ENCODE measurements at places on chromosomes 12 and 14. TPM values are rescaled to one million over a fixed set of nuclear protein-coding genes. Genes with fewer than 3 reads are reported as not detected.

GRCh38 chr14:44803239-44803905 lies 158.4 kb downstream of the KLHL28 start:
- no peak for DNase-seq

The VRTN gene
- total RNA-seq, result not detected

GRCh38 chr12:27828196-27828595 lies 48.2 kb upstream of the MANSC4 start:
- DNase-seq, result no peak

GRCh38 chr12:98924-99352 lies 32.4 kb downstream of the IQSEC3 start:
- DNase-seq, result no peak

DNA sequence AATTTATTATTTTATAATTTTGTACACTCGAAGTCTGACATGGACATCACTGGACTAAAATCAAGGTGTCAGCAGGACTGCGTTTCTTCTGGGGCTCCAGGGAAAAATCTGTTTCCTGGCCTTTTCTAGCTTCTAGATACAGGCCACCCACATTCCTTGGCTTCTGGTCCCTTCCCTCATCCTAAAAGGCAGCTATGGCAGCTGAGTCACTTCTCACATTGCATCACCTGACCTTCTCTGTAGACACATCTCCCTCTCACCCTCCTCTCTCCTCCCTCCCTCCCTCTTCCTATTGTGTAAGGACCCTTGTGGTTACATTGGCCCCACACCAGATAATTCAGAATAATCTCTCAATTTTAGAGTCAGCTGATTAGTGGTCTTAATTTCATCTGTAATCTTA lies 92.4 kb downstream of the RPS6KA5 start:
- no peak for DNase-seq

The SYNDIG1L gene
- 1.1 TPM for total RNA-seq

The PLEK2 gene
- total RNA-seq, result 0.47 TPM

The KRT71 gene
- not detected for total RNA-seq

- DNase-seq, result no peak
Observed at GRCh38 chr12:71046215-71046614, 111.6 kb downstream of the TSPAN8 start.

The DNAH10 gene
- 22.6 TPM for total RNA-seq

The CSRP2 gene
- 149 TPM for total RNA-seq

DNA sequence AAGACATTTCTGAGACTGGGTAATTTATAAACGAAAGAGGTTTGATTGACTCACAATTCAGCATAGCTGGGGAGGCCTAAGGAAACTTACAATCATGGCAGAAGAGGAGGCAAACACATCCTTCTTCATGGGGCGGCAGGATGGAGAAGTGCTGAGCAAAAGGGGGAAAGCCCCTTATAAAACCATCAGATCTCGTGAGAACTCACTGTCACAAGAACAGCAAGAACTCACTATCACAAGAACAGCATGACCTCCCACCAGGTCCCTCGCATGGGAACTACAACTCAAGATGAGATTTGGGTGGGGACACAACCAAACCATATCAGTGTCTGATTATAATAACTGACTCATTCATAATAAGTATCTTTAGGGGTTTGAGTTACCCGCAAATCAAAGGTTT lies 6.4 kb downstream of the SLC39A9 start:
- no peak for DNase-seq

DNA sequence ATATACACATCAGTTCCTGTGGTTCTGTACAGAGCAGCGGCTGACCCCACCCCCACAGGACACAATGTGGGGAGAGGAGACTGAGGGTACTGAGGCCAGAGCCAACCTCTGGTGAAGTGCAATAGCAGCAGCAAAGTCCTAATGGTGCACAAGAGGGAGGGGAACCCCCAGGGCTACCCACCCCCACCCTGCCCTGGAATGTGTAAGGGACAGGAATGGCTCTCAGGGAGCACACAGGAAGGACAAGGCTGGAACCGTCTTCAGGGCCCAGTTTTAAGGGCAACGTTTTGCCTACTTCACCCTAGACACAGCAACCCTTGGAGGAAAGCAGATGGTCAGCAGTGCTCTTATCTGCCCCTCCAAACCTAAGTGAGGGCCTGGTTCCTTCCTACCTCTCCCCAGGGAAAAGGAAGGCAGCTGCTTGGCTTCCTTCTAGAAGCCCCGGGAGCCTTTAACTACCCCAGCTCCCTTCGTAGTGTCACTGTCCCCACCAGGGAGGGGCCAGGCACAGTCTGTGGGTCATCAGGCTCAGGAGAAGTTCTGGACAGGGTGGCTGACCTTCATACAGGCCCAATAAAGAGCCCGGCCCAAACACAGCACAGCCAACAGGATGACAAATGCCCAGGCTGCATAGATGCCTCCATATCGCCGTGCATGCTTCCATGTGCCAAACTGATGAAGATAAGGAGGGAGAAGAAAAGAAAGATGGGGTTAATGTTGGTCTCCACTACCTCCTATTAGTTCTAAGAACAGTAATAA lies 3.0 kb downstream of the PIP4P1 start:
- no peak for DNase-seq

The PFDN5 gene
- total RNA-seq, result 423 TPM

- no peak for DNase-seq
Observed at GRCh38 chr14:25537846-25538455, 488.0 kb upstream of the STXBP6 start.

DNA sequence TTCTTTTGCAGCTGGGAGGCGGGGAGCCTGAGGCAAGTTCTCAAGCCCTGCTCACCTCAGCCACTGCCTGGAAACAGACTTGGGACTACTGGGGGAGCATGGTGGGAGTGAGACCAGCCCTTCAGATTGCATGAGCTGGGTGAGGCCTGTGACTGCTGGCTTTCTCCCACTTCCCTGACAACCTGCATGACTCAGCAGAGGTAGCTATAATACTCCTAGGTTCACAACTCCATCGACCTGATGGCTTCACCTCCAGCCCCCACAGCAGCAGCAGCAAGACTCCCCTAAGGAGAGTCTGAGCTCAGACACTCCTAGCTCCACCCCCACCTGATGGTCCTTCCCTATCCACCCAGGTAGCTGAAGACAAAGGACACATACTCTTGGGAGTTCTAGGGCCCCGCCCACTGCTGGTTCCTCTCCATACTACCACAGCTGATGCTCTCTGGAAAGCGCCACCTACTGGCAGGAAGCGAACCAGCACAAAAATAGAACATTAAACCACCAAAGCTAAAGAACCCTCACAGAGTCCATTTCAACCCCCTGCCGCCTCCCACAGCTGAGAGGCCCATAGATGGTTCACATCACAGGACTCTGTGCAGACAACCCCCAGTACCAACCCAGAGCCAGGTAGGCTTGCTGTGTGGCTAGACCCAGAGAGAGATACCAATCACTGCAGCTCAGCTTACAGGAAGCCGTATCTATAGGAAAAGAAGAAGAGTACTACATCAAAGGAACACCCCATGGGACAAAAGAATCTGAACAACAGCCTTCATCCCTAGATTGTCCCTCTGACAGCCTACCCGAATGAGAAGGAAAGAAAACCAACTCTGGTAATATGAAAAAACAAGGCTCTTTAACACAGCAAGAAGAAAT lies 68.7 kb downstream of the RPAP3 start:
- no peak for DNase-seq

The NABP2 gene
- 20.1 TPM for total RNA-seq

The P2RX7 gene
- 2.7 TPM for total RNA-seq

DNA sequence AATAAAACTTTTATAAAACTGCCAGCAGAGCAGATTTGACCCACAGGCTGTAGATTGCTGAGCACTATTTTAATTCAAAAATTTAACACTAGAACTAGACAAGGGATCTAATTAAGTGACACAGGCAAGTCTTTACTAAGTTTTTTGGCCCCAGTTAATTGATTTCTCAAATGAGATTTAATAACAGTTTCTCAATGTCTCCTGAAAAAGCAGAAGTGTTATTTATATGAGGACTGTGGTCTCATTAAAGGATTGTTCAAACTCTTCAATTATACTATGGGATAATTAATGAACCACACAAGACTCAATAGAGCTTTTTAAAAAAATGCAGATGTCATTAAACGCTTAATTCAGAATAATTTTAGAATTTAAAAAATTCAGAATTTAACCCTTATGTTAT lies 1.9 kb downstream of the HEATR5A start:
- no peak for DNase-seq

GRCh38 chr14:32473464-32473855 lies 144.4 kb downstream of the AKAP6 start:
- DNase-seq, result no peak

GRCh38 chr12:15899282-15899870 lies 11.8 kb upstream of the DERA start:
- no peak for DNase-seq

GRCh38 chr14:92417759-92418158 lies 94.8 kb downstream of the SLC24A4 start:
- no peak for DNase-seq

DNA sequence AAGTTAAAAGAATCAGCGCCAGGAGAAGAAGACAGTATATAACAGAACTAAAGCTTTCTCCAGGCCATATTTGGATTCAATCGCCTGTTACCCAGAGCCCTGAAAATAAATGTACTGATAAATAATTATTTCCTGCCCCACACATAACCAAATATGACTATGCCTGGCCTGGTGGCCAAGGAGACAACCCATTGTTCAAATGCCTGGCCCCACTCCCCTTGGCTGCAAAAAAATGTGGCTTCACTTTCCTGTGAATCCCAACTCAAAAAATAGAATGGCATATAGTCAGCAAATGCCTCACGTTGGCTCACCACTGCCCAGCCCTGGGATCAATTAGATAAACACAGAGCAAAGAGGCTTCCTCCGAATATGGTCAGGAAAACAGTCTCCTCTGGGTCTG lies 472.1 kb downstream of the BCL11B start:
- no peak for DNase-seq

The CAPZA3 gene
- total RNA-seq, result not detected

The NUP37 gene
- total RNA-seq, result 8.0 TPM

GRCh38 chr12:50390316-50390741 lies 6.1 kb downstream of the FAM186A start:
- no peak for DNase-seq

- no peak for DNase-seq
Observed at GRCh38 chr14:89648510-89648909, 231.5 kb upstream of the FOXN3 start.

The GPR84 gene
- 0.16 TPM for total RNA-seq

DNA sequence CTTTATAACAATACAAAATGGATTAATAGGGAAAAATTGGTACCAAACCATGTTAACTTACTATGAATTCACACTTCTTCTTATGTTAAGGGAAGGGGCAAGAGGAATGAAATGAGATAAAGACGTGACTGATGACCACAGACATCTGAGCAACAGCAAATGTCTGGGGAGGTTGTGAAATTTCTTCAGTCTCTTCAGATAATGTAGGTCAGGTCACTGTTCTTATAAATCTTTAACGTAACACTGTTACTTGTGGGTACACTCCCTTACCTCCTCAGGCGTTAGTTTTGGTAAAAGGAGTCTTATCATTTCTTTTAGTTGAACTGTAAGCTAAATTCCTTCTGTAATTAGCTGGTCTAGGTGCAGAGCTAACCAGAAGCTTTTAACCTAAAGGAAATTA lies 405.0 kb upstream of the LRFN5 start:
- no peak for DNase-seq

- no peak for DNase-seq
Observed at GRCh38 chr12:95710386-95710785, 80.2 kb downstream of the NTN4 start.

DNA sequence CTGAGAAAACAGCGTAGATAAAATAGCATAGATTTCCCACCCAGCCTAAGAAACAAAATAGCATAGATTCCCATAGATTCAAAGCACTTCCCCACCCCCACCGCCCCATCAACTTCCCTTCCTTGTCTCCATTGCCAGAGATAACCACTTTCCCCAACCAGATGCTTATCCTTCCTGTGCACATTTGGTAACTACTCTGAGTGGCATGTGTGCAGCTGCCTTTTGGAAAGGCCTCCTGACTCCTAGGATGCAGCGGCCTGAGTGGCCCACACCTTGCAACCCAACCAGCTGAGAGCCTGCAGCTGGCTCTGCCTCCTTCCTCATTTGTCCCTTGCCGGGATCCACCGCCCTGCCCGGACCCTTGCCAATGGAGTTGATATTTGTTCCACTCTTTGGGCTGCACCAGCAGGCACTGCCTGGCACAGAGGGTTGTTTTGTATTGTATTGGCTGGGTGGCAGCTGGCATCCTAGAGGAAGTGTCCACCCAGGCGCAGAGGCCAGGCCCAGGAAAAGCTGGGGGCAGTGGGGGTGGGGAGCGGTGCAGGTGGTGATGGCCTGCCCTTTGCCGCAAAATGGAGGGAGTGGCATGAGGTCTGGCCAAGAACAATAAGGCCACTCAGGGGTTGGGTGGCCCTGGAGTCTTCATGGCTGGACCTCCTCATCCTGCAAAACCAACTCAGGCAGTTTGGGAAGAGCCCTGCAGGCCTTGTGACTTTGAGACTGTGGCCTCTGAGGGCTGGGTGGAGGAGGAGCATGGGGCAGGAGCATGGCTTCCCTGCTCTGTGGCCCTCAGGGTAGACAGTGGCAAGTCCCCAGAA lies 4.9 kb downstream of the SLC48A1 start:
- DNase-seq, result peak; percentile 89

GRCh38 chr12:124623344-124624035 lies 56.1 kb upstream of the NCOR2 start:
- DNase-seq, result no peak

DNA sequence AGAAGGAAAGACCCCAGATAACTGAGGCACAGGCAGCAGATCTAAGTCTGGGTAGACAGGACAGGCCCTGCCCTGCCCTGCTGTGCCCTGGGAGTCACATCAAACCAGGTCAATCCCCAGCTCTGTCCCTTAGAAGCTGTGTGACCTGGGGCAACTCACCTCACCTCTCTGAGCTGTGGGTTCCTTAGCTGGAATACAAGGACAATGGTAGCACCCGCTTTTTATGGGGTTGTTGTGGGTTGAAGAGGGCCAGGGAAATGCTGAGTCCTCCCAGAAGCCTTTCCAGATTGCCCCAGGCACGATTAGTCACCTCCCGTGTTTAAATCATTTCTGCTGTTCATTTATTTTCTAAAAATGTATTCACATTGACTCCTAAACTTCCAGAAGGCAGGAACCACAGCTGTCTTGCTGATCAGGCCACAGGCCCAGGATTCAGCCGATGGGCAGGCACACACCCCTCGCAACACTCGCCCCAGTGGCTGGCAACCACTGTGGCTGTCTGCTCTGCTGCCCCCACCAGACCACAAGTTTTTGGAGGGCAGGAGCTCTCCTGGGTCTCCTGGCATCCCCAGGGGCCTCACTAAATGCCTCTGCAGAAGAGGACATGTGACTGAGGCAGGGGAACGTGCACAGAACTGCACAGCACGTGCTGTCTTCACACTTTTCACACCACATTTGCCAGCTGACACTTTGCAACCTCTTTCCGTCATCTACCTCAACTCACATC lies 3.0 kb downstream of the SELPLG start:
- DNase-seq, result no peak

GRCh38 chr14:70139384-70139783 lies 49.4 kb downstream of the SLC8A3 start:
- no peak for DNase-seq
